ENCODE measurements at places on chromosomes 4 and X.

- DNase-seq, result peak; percentile 36
Observed at GRCh38 chrX:46408553-46409407, 136.4 kb downstream of the ZNF674 start.

DNA sequence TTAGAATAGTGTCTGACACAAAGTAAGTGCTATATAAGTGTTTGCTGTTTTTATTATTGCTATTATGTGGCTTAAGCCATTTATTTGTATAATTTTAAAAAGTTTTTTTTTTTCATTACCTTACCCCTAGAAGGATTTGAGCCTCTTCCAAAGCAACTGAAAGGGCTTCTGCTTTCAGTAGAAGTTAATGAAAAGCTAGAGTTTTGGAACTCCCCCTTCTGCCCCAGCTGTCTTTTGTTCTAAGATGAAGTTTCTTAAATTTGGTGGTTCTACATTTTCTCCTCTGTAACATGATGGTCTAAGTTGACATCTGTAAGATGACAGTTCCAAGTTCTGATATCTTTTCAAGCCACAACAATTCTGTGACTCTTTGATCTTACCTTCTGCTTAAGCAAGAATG is 30.3 kb downstream of the FHIP1A start:
- DNase-seq, result no peak

- no peak for DNase-seq
Observed at GRCh38 chr4:88382621-88383020, 4.0 kb downstream of the HERC6 start.

DNA sequence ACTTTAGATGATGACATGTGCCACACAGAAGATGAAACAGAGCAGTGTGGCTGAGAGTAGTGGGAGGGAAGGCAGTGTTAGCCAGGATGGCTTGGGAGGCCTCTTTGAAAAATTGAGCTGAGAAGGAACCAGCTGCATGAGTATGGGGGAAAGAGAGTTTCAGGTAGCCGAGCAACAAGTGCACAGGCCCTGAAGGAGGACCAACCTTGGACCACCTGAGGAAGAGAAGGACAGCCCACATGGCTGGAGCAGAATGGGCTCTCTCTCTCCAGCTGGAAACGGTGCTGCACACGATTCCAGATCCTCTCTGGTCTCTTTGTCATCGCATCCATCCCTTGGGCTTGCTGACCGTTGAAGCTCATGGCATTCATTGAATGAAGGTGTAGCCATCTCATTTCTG is 23.9 kb upstream of the BCOR start:
- no peak for DNase-seq

Data from AG04450 (cell line).